Activated CD4-positive, CD25-positive, alpha-beta regulatory T cell treated with anti-CD3 and anti-CD28 coated beads, Interleukin-2, amount 50 U/mL, for 72 hours (primary cell): ENCODE measurements at places on chromosomes 3 and 15.

DNA sequence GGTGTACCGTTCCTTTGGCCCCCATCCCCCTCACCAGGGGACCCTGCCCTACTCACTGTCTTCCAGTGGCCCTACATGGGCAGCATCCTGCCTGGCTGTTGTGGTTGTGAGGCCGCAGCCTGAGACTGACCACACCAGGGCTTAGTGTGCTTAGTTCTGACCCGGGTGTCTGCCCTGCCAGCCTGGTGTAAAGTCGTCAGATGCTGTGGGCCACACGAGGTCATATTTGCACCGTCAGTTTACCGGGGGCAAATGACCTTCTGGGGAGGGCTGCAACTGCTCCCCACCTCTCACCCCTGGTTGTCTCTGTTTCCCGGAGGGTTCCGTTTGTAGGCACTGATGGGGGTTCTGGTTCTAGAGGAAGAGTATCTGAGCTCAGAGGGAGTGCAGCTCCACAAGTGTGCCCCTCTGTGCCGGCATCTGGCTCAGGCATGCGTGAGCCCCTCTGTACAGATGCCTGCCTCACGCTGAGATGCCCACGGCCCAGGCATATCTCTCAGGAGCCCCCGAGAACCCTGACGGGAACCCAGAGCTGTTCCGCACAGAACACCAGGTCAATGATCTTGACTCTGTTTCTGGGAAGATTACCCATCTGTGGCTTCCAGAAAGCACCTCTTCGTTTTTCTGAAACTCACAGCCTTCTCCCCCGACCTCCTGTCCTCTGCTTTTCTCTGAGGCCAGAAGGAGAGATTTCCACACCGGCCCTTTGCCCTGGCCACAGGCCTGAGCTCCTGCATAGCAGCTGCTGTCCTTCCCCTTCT is 19.2 kb downstream of the KLF13 start:
- no peak for DNase-seq

GRCh38 chr3:49385617-49386016 is 26.2 kb downstream of the RHOA start:
- no peak for DNase-seq

GRCh38 chr15:81469154-81469553 is 95.1 kb upstream of the TMC3 start:
- DNase-seq = no peak

DNA sequence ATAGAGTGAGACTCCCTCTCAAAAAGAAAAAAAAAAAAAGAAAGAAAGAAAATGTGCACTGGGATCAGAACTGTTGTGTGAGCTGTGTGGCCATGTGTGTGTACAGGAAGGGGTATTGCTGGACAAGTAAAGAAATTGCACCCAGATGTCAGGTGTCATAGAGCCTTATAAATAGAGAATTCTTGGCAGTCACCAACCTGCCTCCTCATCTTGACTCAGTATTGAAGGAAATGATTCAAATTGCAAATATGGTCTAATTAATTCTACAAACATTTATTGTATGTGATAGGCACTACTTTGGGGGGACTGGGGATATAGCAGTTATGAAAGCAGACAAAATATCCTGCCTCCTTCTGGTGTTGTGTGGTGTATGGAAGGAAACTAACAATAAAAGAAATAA is 243.8 kb upstream of the TTC14 start:
- no peak for DNase-seq

GRCh38 chr3:133130168-133130567 is 92.0 kb downstream of the TMEM108 start:
- no peak for DNase-seq

GRCh38 chr3:112818289-112818688 is 28.4 kb downstream of the CD200R1L start:
- no peak for DNase-seq

DNA sequence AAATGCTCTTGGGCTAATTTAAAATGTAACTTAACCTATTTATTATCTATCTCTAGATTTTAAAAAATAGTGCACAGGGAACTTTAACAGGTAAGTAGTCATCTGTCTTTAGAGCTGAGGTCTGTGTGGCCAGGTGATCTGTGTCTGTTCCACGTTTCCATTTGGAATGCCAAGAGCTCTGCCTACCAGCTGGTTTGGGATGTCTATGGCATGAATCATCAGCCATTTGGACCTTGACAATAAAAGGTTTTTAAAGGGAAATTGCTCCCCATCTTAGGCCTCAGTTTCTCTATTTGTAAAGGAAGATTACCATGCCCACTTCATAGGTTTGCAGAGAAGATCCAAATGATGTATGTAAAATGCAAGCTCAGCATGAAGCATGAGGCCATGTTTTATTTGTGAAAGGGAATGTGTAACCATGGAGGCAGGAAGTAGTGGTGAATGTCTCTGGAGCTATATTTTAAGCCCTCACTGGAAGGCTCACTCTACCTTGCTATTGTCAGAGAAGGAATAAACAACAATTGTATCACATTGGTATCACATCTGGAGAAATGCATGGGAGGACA is 548.1 kb upstream of the LMCD1 start:
- DNase-seq = no peak

- no peak for DNase-seq
These were observed 8.6 kb downstream of the SCN5A start for GRCh38 chr3:38640661-38641452.

DNA sequence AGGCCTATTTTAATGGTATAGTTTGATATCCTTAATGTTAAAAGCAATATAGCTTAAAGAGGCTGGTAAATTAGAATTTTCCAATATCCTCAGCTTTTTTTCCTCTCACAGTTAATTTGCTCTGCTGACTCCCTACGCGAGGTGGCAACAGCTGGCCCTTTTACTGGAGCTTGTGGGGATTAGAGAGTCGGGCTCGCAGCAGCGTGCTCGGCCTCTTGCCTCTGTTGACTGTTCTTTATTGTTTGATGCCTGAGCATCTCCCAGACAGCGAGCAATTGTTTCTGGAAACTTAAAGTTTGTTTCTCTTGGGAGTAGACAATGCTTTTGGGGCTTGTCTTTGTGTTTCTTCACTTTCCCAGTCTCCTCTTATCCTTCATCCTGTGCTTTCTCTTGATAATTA is 80.8 kb downstream of the OPA1 start:
- no peak for DNase-seq

- no peak for DNase-seq
These were observed 29.6 kb upstream of the IDH2 start for GRCh38 chr15:90131848-90132247.

DNA sequence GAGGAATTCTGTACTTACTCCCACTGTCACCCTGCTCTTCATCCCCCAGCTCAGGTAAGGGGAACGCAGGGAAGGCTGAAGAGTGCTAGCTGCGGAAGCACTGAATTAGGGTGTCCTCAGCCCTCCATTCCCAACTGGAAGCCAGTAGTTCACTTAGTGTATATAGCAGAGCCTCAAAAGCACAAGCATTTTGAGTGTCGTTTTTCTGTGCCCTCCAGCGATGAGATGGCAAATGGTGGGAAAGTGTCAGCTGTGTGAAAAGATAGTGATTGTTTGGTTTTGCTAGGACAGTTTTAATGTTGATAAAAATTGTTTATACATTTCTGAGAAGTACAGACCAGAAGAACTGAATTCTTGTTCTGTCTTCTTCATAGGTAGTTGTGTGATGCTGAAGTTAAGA is 10.8 kb downstream of the MRPS22 start:
- DNase-seq = no peak

DNA sequence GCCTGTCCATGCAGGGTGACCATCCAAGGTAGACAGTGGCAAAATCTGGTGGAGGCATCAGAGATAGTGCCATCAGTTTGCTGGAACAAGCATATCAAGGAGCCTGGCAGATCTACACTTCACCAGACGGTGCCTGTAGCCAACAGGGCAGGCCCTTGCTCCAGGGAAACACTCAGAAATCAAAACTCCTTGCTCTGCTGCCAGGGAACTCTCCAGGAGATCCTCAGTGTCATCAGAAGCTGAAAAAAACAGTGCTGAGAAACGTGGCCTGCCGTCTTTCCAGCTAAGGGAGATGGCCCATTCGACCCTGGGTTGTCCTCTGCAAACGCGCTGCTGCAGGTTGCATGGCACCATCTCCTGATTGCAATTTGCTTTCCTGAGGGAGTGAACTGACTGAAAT is 30.5 kb upstream of the ATP13A3 start:
- DNase-seq = no peak

- no peak for DNase-seq
These were observed 110.0 kb downstream of the AQP9 start for GRCh38 chr15:58247855-58248842.

DNA sequence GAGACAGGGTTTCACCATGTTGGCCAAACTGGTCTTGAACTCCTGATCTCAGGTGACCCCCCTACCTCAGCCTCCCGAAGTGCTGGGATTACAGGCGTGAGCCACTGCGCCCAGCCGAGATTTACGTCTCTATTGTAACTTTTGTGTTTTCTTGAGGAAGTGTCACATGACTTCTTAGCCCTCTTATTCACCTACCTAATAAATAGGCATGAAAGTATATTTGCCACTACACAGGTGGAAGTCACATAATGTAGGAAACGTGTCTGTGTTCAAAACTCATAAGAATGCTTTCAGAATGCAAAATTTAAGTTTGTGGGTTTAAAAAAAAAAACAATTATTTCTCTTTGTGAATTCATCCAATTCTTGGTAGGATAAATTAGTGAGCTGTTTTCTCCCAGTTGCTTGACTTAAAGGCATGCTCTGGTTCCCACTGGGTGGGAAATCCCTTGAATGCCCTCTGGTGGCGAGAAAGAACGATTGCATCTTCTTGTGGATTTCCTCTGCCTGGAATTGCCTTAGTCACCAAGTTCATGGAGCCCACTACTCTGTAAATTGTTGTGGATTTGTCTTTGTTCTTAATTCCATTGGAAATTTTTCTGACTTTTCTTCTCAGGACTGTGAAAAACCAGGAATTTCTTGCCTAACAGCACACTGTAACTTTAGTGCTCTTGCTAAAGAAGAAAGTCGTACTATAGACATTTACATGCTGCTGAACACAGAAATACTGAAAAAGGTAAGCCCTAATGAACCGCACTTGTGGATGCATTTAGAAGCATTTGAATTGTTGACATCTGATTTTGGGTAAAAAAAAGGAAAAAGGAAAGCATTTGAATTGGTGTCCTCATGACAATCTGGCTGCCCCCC is 82.2 kb upstream of the CTDSPL start:
- no peak for DNase-seq

DNA sequence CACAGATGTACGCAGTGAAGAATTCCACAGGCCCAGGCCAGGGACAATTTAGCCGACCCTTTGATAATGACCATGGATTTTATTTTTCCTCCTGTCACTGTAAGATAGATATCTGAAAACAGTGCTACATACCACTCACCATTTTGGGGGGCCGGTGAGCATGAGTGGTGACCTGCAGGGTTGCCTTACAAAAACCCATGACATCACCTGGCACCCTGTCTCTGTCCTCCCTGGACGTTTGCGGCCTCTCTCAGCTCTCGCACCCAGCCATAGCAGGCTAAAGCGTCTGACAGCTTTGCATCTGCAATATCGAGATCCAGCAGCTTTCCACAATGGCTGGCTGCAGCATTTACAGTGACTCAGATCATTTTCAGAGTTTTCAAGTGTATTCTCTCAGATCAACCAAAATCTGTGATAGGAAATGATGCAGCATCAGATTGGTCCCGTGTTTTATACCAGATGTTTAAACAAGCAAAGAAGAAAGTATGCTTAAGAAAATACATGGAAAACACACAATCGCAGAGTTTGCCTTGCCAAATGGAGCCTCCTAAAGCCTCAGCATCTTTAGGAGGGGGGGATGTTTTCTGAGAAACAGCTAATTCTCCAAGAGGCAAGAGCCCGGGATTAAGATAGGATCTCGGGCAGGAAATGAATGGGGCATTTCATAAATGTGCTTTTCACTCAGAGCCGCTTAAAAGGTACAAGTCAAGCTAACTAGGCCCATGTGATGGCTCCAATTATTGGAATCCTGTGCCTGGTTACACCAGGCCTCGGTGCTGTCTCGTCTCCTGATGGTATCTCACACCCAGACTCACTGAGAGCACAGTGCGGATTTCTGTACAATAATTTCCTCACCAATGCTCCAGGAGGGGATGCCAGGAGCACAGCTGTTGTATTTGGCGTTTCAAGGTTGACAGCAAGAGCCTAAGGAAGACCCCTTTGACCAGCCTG is 257.3 kb downstream of the XXYLT1 start:
- DNase-seq = peak; percentile 17

DNA sequence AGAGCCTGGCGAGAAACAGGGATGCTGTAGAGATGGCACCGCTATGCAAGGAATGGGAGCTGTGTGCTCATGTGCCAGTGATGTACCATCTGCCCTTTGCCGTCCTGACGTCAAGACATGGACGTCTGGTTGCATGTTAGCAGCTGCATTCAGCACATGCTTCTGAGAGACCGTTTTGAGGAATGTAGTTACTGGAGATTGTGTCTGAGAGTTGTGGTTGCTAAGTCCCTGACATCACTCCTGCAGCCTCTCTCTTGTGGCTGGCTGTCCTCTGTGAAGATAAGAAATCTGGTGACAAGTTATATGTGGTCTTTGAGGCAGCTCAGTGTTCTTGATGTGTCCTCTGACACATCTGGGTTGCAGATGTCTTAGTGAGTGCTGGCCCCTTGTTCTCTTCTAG is 165.1 kb downstream of the APBA2 start:
- no peak for DNase-seq

DNA sequence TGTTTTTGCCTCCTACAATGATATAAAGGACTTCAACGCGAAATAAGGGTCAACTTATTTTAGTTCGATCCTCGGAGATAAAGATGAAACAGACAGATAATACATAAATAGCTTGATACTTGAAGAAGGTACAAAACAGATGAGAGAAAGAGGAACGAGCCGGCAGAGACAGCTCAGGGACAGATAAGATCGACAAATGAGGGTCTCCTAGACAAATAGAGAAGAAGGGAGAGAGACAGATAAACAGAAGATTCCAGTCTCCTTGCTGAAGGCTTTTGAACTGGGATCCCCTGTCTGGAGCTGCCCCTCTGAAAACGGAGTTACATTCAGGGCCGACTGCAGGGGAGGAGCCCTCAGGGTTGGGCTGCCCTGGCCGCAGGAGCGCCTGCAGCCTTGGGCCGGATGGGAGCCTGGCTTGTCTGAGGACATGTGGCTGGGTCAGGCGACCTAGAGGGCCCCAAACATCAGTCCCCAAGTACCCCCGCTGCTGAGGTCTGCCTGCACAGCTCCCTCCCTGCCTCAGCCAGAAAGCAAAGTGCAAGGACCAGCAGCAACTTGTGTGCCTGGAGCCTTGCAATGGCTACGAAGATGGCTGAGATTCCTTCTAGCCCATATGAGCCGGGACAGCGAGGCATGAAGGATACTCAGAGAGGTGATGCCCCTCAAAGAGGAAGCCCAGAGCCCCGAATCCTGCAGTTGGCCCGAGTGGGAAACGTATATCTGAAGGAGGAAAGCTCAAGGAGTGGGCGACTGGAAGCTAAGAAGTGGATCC is 926 bp upstream of the SKOR1 start:
- no peak for DNase-seq

DNA sequence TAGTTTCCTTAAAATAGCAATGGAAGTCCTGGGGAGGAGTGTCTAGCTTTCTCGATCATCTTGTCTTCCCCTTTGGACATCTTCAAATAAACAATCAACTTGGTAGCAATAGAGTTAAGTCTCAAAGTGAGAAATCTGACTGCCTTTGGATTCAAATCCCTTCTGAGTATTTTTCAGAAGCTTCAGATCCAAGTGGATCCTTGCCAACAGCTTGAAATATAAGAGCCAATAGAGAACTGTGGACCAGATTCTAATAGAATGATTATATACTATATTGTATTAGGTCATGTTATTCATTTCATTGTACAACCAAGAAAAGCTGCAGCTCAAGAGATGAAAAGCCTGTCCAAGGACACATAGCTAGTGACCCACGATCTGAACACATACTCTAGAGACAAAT is 60.2 kb downstream of the SYNPR start:
- no peak for DNase-seq

GRCh38 chr3:117893638-117894037 is 1141.0 kb downstream of the IGSF11 start:
- no peak for DNase-seq
